Hepatocyte (in vitro differentiated cells): ENCODE measurements at places on chromosomes 12 and 14.

DNA sequence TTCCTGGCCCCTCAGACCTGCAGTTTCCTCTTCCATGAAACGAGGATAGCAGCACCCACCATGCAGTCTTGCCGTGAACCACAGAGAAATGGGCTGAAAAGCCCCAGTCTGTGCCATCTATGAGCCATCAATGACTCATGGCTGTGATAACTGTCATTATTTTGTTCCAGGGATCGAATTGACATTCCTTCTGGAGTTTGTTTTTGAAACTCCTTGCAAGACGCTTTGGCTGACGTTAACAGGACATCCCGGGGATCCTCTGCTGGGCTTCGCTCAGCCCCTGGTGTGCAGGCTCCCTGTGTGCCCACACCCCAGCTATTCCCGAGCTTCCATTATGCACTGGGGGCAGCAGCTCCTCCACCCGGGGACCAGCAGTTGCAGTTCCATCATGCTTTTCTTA lies 33.8 kb downstream of the MMAB start:
- no peaks in the 10 kb centered on the region for H3K27me3 ChIP-seq
- H3K36me3 ChIP-seq = no peaks in the 10 kb centered on the region
- no peak overlapping the region for H3K4me3 ChIP-seq
- no peak for DNase-seq

- peaks cover 21% of the 10 kb centered on the region for H3K4me1 ChIP-seq
- H3K36me3 ChIP-seq = no peaks in the 10 kb centered on the region
- DNase-seq = no peak
- peak overlapping the region; percentile 97 for H3K27ac ChIP-seq
- no peaks in the 10 kb centered on the region for H3K27me3 ChIP-seq
These were observed 349 bp upstream of the FAM177A1 start for GRCh38 chr14:35045798-35046047.

DNA sequence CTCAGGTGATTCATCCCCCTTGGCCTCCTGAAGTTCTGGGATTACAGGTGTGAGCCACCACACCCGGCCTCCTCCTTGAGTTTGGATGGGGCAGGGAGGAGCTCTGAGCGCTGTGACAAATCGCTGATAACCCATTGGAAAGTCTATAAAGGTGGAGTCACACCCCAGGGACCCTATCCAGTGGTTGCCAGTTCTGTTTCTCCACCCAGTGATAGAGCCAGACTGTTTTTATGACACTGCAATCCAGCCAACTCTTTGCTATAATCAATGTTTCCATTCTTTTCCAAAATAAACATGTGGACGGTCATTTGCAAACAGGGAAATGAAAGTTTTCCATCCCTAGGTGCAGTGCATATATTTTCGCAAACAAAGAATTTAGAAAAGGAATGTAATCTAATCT lies 142.0 kb upstream of the PELI2 start:
- peak; percentile 50 for DNase-seq
- H3K4me1 ChIP-seq = no peaks in the 10 kb centered on the region
- no peak overlapping the region for H3K4me3 ChIP-seq
- H3K27me3 ChIP-seq = no peaks in the 10 kb centered on the region
- H3K36me3 ChIP-seq = no peaks in the 10 kb centered on the region

DNA sequence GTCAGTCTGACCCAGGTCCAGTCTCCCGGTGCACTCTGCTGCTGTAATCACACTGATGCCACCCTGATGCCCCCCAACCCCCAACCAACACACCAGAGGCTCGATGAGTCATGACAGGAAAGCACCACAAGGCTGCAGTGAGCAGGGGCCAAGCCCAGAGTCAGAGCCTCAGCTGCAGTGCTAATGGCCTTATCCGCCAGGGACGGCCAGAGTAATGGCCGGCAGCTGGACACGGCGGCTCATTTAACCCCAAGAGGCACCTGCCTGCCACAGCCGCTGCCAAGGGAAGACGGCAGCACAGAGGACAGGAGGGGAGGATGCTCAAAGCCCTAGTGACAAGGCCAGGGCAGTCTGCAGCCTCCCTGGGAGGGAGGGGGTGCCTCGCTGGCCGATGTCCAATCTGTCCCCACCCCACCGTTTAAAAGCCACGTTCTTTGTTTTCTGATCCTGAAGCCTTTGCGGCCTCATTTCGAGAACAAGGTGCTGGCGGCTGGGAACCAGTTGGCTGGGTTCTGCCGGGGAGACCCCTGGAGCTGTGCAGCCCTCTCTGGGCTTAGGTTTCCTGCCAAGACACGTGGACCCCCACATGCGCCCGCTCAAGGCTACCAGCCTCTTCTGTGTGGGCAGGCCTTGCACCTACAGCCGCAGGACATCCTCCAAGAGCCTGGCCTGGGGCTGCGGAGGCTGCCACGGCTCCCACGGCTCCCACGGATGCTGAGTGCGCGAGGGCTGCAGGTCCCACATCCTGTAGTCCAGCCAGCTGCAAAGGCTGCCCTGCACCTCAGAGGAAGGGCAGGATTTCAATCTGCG lies 13.1 kb downstream of the CCDC85C start:
- no peaks in the 10 kb centered on the region for H3K36me3 ChIP-seq
- H3K27me3 ChIP-seq = no peaks in the 10 kb centered on the region
- no peak for DNase-seq
- H3K4me3 ChIP-seq = no peak overlapping the region

GRCh38 chr12:104626069-104626837 lies 169.5 kb downstream of the CHST11 start:
- no peaks in the 10 kb centered on the region for H3K27me3 ChIP-seq
- DNase-seq = no peak
- no peaks in the 10 kb centered on the region for H3K36me3 ChIP-seq

DNA sequence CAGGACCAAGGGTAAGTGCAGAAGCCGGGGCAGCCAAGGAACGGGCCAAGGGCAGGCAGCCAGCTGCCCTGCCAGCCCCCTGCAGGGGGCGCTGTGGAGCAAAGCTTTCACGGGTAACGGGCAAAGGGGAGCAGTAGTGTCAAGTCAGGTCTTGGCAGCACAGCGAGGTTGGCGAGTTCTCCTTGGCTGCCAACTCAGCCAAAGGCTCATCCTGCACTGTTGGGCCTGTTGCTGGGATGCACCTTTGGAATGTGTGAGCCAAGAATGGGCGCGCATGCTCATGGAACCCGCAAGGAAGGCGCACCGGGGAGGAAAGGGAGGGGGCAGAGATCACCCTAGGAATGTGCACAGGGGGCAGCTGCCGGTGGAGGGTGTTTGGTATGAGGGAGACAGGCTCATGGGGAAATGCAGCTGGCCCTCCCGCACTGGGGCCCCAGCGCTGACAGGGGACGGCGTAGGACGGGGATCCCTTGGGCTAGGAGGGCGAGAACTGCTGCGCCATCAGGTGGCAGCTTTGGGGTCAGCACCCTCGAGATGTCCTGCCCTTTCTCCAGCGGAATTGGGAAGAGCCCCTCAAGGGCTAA lies 138.0 kb downstream of the ASCL4 start:
- no peaks in the 10 kb centered on the region for H3K4me1 ChIP-seq
- H3K27ac ChIP-seq = no peak overlapping the region
- peak; percentile 34 for DNase-seq
- H3K27me3 ChIP-seq = peaks cover 27% of the 10 kb centered on the region
- no peak overlapping the region for H3K4me3 ChIP-seq

GRCh38 chr14:23776296-23776695 lies 140.1 kb downstream of the DHRS2 start:
- no peaks in the 10 kb centered on the region for H3K36me3 ChIP-seq
- H3K4me3 ChIP-seq = no peak overlapping the region
- no peak for DNase-seq
